ENCODE measurements at places on chromosomes 16 and 17.

- DNase-seq: no peak
Observed at GRCh38 chr16:12904329-12904671, 2.9 kb downstream of the SHISA9 start.

DNA sequence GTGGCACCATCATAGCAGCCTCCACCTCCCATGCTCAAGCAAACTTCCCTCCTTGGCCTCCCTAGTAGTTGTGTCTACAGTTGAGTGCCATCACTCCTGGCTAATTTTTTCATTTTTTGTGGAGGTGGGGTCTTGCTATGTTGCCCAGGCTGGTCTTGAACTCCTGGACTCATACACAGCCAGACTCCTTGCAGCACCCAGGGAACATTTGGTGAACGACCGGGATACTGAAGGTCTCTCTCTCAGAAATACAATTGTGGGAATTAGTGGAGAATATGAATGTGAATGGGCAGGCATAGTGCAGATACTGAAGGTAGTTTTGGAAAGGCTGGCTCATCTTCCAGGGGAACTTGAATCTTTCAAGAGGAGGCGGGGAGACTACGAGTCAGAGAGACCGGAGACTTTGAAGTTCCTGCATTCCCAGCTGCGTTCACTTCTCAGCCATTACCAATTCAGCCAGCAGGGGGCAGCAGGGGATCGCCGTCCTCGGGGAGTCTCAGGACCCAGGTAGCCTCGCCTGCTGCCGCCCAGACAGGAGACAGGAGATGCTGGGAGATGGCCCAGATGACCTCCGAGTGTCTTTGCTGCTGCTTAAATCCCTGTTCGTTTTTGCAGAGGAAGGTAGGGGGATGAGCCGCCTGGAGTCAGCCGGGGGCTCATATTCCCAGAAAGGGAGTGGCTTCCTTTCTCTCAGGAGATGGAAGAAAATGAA lies 68.6 kb downstream of the HAPSTR1 start:
- peak; percentile 17 for DNase-seq

GRCh38 chr16:86665319-86665675 lies 86.9 kb downstream of the FOXL1 start:
- no peak for DNase-seq

GRCh38 chr17:3845291-3845620 lies 790 bp downstream of the NCBP3 start:
- DNase-seq: peak; percentile 23

- no peak for DNase-seq
Observed at GRCh38 chr16:80023865-80024264, 423.3 kb upstream of the MAF start.

- no peak for DNase-seq
Observed at GRCh38 chr17:68349157-68349556, 57.9 kb downstream of the ARSG start.

DNA sequence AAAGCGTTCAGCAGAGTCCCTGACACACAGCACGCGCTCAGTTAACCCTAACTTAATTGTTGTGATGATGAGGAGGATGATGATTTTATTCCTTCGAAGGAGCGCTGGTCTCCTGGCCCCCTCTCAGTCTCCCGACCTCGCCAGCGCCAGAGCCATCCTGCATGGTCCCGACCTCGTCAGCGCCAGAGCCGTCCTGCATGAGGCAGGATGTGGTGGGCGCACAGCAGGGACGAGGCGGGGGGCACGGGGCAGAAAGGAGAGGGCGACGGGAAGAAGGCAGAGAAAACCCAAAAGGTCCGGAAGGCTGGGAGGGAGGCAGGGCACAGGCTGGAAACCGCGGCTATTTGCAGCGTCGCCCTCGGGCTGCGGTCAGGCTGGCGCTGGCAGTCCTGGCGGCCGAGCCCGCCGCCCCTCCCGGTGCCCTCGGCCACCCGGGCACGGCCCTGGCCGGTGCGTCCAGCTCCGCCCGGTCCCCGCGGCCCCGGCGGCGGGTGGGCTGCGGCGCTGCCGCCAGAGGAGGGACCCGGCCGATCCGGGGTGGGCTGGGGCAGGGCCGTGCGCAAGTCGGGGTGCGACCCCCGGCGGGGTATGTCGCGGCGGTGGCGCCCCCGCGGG lies 3.0 kb upstream of the TAC4 start:
- DNase-seq: no peak

DNA sequence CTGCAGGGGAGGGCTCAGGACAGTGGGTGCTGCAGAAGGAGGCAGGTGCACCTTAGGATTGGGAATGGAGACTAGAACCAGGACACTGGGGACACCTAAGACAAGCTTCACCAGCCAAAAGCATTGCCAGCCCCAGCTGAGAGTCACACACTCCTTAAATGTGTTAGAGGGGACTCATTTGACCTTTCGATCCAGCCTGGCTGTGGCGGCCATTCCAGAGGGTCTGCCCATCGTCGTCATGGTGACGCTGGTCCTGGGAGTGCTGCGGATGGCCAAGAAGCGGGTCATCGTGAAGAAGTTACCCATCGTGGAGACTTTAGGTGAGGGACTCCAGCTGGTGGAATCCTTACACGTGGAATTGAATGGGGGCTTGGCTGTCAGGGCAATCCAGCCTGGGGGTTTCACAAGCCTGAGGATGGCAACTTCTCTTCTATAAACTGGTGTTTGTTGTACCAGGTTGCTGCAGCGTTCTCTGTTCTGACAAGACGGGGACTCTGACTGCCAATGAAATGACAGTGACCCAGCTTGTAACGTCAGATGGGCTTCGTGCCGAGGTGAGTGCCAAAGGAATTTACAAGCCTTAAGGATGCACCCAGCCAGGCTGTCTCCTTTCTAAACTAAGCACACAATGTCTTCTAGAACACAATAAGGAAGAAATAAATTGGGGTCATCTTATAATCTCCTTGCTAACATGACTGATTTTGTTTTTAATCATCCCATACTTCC lies 65.3 kb downstream of the MEAK7 start:
- DNase-seq: no peak
